ENCODE measurements at places on chromosomes 11 and 22.

DNA sequence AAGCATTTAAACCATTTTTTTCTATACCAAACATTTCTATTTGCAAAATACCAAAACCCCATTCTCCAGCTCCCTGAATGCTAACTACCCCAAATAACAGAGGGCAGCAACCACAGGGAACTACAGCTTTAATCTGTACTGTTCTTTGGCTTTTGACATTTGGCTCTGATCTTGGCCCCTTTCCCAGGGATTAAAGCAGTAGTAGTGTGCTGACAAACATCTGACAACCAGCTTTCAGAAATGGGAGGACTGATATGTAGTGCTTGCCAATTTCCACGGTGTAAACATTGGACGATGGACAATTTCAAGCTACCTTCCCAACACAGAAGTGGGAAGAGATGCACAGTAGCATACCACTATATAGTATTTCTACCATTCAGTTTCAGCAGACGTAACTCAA lies 88.4 kb upstream of the TEAD1 start:
- DNase-seq: no peak

DNA sequence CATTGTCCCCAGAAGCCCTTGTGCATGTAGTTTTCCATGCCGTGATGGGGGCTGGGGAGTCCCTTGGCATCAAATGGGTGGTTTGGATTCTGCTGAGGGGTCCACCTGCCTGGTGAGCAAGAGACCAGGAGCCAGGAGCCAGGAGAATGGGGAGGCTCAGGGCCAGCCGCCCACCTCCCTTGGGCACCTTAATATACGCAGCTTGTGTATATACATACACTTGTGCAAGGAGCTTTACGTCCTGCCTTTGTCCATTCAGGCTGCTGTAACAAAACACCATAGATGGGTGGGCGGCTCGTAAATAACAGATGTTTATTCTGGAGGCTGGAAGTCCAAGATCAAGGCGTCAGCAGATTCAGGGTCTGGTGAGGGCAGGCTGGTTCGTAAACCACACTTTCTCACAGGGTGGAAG lies 62.5 kb downstream of the SMIM38 start:
- no peak for DNase-seq

DNA sequence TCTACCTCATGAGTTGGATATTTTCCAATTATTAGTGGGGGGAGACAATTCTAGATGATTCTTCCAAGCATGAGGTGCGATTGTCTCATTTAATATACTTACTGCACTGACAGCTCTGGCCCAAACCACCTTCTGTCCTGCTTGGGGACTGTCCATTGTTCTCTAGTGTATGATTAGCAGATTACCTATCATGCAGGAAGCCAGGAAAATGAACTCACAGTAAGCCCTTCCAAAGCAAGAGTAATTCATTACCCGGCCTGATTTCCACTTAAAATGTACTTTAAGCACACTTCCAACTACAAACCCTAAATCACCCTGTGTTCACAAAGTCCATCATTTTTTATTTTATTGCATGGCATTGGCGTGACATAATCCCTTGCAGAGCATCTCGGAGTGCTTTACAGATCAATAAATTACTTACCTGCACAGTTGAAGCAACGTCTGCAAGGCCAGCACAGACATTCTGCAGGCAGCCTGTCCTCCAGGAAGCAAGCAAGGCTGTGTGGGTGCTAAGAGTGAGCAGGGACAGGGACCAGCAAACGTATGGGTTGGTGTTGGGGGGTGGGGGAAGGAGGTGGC lies 838.2 kb downstream of the NTM start:
- no peak for DNase-seq

- no peak for DNase-seq
Measured at GRCh38 chr22:35835998-35836691, 118.5 kb downstream of the APOL5 start.

DNA sequence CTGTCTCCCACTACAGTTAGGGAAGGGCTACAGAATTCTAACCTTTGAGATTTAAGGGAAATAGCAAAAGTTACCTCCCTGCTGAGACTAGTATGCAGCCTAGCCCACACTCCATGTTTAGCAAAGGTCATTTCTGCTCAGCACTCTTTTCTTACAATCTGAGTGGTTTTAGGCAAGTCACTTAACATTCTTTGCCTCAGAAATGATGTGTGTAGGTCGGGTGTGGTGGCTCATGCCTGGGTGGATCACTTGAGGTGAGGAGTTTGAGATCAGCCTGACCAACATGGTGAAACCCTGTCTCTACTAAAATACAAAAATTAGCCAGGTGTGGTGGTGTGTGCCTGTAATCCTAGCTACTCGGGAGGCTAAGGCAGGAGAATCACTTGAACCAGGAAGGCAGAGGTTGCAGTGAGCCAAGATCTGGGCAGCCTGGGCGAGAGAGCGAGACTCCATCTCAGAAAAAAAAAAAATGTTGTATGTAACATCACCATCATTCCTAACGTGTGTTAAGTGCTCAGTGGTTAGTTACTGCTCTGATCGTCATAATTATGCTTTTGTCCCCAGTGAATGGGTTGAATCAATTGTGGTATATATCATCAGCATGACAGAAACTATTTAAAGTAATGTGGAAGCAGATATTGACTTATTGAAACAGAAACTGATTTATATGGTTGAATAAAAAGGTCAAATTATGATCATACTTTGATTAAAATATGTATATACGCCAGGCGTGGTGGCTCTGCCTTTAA lies 55.0 kb downstream of the COPB1 start:
- no peak for DNase-seq

GRCh38 chr11:67632175-67632981 lies 2.6 kb upstream of the NUDT8 start:
- no peak for DNase-seq

- DNase-seq: no peak
Measured at GRCh38 chr11:68583041-68583446, 101.3 kb upstream of the GAL start.

GRCh38 chr11:71148716-71149115 lies 103.7 kb downstream of the SHANK2 start:
- no peak for DNase-seq

DNA sequence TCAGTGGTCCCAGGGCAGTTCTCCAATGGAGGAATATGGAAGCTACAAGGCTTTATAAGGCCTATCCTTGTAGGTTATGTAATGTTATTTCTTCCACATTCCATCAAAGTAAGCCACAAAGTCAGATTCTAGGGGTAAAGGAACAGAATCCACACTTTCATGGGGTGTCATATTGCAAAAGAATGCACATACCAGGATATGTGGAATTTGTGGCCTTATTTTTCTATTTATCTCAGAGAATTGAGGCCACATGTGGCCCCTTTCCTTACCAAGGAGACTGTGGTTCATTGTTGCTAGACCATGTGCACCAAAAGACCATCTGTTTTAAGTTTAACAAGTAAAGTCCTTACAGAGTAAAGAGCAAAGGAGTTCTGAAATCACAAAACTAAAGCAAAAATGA lies 12.9 kb downstream of the LRRC4C start:
- no peak for DNase-seq

- no peak for DNase-seq
Measured at GRCh38 chr11:72864702-72865655, 50.8 kb downstream of the ATG16L2 start.

GRCh38 chr11:112400476-112401014 lies 139.9 kb upstream of the PLET1 start:
- no peak for DNase-seq

DNA sequence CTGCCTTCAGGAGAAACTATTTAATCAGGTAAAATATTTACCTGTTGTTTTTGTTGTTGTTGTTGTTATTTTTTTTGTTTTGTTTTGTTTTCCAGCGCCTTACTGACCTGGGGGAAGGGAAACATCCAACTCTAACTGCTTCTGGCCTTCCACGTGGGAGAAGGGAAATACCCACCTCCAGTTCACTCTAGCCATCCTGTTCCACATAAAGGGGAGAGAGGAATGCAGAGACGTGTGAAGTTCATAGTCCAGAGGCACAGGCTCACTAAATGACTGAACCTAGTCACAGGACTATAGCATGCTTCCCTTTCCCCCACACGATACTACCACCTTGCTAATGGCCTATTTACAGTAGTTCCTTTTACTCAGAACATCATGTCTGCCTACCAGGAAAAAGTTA lies 72.4 kb upstream of the VSTM5 start:
- no peak for DNase-seq

DNA sequence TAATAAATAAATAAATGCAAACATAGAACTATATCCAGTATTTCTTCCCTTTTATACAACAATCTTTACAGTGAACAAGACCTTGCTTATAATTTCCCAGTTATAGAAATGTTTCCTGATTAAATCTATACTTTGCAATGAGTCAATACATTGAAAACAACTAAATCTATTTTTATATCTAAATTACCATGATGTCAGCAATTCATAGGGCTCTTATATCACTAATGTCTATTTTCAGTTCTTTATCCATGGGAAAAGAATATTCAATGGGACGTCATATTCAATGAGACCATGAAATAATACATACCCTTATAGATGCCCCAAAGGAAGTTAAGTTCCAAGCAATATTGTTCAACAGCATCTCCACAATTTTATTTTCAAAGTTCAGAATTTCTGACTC lies 359.9 kb downstream of the CASP12 start:
- DNase-seq: no peak

DNA sequence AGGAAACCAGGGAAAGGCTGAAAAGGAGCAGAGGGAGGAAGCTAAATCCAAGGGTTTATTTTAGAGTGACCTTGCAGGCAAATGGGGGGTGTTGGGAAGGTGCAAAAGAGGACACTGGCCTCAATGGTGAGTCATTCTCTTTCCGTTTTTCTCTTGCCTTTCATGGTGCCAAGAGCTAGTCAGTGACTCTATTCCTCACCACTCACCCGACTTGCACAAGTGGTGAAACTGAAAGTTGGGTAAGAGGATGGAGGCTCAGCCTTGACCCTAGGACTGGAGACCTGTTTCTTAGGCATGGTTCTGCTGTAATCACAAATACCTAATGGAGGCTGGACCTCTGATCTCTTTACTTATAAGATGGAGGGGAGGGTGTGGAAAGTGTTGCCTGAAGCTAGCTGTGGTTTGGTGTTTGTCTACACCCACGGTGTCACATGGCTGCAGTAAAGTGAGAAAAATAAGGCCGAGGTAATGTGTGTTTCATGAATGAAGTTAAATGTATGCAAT lies 67.3 kb upstream of the CREB3L1 start:
- no peak for DNase-seq

DNA sequence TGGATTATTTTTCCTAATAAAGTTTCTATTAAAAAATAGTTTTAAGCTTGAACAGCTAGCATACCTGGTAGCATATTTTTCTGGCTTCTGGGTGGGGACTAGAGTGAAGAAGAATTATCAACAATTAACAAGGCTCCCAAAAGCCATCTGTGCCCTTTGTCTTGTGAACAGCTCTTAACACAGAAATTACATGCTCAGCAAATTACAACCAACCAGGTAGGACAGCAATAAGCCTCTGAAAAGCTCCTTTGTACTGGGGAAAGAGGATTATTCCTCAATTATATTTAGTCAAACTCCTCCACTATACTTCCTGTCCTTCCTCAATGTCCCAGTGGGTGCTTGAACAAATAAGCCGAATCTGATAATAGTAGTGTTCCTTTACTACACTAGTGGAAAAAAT lies 162.8 kb downstream of the RAB38 start:
- no peak for DNase-seq

DNA sequence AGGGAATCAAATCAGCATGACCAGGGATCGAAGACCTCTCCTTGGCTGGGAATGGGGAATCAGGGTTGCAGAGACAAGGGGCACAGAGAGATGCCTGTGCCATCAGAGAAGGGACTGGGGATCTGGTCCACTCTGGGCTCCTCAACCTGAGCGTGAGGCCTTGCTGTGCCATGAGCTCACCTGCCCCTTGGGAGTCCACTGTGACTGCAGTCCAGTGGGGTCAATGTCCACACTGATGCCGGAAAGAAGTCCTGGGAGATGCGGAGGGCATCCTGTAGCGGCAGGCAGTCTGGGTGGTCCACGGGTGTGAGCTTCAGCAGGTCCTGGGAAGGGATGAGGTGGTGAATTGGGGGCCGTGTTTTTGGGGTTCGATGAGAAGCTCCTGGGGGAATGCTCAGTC lies 7.3 kb upstream of the RGL4 start:
- no peak for DNase-seq

DNA sequence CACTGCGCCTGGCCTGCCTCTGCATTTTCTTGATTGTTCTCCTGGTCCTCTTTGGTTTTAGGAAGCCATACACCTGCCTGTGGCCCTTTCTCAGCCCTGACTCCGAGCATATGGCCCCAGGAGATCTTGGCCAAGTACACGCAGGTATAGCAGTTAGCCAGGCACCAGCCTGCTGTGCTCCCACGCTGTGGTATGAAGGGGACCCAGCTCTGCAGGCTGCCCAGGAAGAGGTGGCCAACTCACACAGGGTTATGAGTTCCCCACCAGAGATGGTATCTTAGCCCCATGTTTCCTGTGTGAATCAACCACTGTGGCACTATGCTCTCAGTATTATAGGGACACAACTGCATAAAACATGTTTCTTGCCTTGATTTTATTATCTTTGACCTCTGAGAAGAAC lies 31.1 kb downstream of the SGSM3 start:
- DNase-seq: no peak

- peak; percentile 87 for DNase-seq
Measured at GRCh38 chr22:23786752-23787599, at the start of gene SMARCB1. Gene SMARCB1, plus strand, starts transcription at chr22:23786966. Its CDS starts 204 bp downstream, at chr22:23787170.

Data from activated CD4-positive, alpha-beta T cell treated with anti-CD3 and anti-CD28 coated beads for 1 hour (primary cell).